ENCODE measurements at places on chromosomes 3 and 15.
A peak's percentile ranks its signal among the peaks of the same experiment; 100 is the strongest.

GRCh38 chr3:120561251-120562045, 34.7 kb upstream of the NDUFB4 start:
- DNase-seq, result peak; percentile 74

DNA sequence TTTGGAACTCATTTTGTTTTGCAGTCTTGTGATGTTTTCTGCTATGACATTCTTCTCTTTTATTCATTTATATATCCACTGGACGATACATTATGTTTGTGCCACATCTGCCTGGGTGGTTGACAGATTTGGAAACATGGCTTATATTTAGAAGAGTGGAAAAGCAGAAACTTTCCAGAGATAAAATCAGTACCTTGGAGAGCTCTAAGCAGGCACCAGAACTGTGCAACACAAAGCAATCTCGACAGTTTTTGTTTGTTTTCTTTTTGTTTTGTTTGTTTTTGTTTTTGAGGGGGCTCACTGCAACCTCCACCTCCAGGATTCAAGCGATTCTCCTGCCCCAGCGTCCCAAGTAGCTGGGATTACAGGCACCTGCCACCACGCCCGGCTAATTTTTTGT, 45.5 kb downstream of the SYN2 start:
- DNase-seq, result no peak

GRCh38 chr3:52931328-52931727, 34.0 kb upstream of the STIMATE start:
- DNase-seq, result no peak

DNA sequence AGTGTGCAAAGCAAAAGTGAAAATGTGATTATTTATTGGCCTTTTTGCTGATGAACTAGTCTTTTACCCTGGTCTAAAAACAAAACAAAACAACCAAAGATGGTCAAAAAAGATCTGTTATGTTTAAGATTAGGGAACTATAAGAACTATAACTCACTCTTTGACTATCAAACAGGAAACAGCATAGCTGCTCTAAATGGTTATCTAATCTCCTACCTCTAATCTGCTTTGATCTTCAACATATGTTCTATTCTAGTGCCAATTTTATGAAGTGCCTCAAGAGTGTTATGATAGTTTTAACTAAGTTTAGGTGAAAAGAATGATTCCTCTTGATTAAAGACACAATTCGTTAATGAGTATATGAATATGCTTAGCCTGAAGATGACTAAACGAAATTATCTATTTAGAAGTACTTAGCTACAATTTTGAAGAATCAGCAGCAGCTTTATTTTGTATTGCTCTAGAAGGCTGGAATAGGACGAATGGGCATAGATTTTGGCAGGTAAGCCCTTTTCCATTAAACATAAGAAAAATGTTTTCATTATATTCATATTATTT, 46.0 kb downstream of the SETD2 start:
- DNase-seq, result peak; percentile 12

DNA sequence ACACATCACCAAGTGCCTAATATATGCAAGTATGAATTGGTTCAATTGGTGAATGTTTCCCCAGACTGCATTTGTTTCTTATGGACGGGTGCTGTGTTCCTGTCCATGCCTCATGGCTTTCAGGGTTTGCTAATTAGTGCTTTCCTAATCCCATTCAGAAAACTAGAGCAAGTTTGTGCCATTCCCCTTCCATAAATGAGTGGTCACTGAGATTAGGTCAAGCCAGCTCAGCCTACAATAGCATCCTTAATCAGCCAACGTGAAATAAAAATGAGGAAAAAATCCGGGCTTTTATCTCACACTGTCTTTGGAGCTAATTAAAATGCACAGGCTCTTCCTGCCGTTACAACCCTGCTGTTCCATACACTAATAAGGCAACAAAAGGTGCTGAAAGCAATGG, 788.8 kb downstream of the ROBO1 start:
- DNase-seq, result no peak

DNA sequence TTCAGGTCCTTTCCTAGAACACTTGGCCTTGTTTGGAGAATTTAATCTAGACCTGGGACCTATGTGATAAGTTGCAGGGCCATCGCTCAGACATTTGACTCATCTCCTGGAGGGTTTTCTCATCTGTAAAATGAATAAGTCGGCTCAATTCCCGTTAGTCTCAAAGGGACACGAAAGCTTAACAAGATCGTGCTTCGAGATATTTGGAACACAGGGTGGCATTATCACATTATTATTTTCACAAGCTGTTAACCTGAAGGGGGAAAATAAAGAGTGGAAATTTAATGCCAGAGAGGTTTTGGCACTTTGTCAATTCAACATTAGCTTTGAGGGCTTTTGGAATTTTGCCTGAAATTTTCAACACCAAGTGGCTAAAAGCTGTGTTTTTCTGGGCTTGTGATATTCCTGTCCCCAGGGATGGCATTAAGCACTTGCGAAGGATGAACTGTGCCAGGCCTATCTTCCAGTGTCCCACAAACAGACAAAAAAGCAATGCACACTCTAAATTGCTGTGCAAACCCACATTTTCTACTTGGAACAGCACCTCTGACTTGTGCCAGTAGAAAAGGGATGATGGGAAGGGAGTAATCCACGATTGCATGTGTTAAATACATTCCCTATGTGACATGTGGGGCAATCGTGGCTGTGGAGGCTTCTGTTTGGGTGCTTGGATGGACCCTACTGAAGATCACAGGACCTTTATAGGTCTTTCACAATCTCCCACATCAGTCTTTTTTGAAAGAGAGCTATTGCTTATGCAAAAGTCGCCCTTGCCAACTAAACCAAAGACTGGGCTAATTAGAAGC, 478.7 kb downstream of the MFSD1 start:
- DNase-seq, result no peak

DNA sequence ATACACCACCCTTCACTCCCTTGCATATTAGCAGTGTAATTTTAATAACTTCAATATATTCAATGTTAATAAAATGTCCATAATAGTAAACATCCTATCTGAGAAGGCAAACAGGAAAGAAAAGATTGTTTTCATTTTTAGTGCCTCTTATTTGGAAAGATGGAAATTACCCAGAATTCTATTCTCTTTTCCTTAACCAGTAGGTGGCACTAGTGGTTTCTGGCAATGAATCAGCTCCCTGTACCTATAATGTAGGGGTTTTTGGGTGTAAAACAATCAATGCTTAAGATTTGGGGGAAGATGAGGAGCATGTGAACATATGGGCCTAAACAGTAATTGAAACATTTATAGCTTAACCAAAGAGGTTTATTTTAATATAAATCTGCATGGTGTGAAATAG, 5.7 kb upstream of the SEMA6D start:
- DNase-seq, result no peak

DNA sequence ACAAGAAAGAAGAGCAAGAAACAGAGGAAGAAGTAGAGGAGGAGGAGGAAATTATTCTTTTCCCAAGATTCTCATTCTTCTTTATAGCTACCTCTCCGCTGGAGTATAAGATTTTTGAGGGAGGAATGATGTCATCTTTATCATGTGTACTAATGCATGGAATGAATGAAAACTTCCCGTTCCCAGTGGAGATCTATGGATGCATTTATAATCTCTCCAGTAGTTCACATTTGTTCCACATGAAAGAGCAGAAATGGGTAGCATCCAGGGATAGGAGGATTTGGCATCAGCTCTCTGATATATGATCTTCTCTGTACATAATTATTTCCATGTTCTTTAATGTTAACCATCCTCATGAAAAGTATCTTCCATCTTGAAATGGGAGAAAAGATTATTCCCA, 244.4 kb downstream of the ADAMTSL3 start:
- DNase-seq, result no peak

- peak; percentile 9 for DNase-seq
Measured at GRCh38 chr3:155995525-155996370, 124.6 kb upstream of the KCNAB1 start.

- DNase-seq, result no peak
Measured at GRCh38 chr3:162540421-162540820, 1043.8 kb downstream of the OTOL1 start.

GRCh38 chr3:10666621-10667020, 149.4 kb upstream of the SLC6A11 start:
- no peak for DNase-seq

All from CD4-positive, alpha-beta T cell treated with Interleukin-21 for 1 hour (primary cell).